ENCODE measurements at places on chromosomes 13 and 19. TPM values are rescaled to one million over a fixed set of nuclear protein-coding genes. Genes with fewer than 3 reads are reported as not detected.

GRCh38 chr13:48486362-48486761 is 46.5 kb downstream of the RCBTB2 start:
- no peak for DNase-seq

DNA sequence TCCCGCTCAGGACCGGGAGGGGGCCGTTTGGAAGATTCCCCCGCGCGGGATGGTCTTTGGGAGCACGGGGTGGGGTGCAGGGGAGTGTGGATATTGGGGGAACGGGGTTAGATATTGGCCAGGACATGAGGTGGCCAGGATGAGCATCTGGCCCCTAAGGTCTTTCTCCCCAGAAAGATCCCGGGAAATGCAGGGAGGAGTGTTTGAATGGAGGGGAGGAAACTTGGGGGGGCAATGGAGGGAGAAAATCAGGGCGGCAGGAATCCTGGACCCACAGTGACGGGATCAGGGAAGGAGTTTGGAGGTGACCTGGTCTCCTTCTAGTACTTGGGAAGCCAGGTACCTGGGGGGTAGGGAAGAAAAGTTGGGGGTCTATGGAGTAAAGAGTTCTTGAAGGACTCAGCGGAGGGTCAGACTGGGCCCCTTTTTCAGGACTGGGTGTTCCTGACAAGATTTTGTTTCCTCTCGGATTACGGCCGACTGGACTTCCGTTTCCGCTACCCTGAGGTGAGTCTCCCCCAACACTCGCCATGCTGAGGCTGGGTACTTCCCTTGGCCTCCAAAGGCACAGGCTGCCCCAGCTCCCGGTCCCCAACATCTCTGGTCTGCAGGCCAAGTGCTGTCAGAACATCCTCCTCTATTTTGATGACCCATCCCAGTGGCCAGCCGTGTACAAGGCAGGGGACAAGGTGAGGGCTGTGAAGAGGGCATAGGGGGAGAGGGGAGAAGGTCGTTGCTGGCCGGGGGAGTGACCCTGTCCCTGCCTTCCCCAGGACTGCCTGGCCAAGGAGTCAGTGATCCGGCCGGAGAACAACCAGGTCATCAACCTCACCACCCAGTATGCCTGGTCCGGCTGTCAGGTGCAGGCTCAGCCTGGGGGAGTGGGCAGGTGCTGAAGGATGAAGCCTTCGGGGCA is 989 bp downstream of the TMEM145 start:
- DNase-seq, result no peak

GRCh38 chr19:41401483-41401882 is 3.9 kb downstream of the BCKDHA start:
- no peak for DNase-seq

GRCh38 chr13:90336507-90336906 is 1011.0 kb upstream of the MIR17HG start:
- no peak for DNase-seq

DNA sequence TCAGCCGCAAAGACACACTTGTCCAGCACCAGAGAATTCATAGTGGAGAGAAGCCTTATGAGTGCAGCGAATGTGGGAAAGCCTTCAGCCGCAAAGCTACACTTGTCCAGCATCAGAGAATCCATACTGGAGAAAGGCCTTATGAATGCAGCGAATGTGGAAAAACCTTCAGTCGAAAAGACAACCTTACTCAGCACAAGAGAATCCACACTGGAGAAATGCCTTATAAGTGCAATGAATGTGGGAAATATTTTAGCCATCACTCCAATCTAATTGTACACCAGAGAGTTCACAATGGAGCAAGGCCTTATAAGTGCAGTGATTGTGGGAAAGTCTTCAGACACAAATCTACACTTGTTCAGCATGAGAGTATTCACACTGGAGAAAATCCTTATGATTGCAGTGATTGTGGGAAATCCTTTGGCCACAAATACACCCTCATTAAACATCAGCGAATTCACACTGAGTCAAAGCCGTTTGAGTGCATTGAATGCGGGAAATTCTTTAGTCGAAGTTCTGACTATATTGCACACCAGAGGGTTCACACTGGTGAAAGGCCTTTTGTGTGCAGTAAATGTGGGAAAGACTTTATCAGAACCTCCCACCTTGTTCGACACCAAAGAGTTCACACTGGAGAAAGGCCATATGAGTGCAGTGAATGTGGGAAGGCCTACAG is 6.8 kb downstream of the ZNF134 start:
- DNase-seq, result peak; percentile 40

GRCh38 chr19:17866964-17867486 is 4.7 kb upstream of the SLC5A5 start:
- DNase-seq, result peak; percentile 27

DNA sequence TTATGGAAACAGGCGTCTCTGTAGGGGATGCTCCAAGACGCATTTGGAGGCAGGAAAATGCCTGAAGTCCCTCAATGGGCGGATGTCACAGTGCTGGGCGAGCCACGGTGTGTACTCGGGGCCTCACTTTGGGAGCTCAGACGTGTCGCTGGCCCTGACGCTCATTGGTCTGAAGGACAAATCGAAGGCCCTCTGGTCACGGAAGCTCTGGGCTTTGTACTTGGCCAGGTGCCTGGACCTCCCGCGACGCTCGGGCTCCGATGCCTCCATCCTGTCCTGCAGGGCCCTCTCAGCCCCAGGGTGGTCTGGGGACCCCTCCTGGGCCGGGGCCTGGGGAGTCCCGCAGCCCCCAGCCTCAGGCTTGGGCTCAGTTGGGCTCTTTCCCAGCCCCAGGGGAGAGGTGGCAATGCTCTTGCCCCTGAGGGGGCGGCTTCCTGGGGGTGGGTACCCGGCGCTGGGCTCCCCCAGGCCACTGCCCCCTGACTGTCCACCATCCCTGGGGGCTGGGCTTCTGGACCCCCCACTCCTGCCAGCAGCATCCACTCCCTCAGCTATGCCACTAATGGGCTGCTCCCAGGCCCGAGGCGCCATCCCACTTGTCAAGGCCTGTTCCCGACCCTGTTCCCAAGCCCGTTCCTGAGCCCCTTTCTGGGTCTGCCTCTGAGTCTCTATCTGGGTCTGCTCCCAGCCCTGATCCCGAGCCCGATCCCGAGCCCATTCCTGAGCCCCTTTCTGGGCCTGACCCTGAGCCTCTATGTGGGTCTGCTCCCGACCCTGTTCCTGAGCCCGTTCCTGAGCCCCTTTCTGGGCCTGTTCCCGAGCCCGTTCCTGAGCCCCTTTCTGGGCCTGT is 39.5 kb upstream of the GRTP1 start:
- no peak for DNase-seq

GRCh38 chr19:52190487-52191293 is 838 bp downstream of the PPP2R1A start:
- DNase-seq, result peak; percentile 58

Gene PEAK3
- not detected for polyA plus RNA-seq

Gene SIGLECL1
- not detected for polyA plus RNA-seq

Gene KCNC3
- 0.89 TPM for polyA plus RNA-seq

Gene TINCR
- 0.94 TPM for polyA plus RNA-seq

Gene C19orf85
- 2.1 TPM for polyA plus RNA-seq

Data from GM23338 (cell line).